ENCODE measurements at places on chromosomes 7 and 10. TPM values are rescaled to one million over a fixed set of nuclear protein-coding genes. Genes with fewer than 3 reads are reported as not detected.

DNA sequence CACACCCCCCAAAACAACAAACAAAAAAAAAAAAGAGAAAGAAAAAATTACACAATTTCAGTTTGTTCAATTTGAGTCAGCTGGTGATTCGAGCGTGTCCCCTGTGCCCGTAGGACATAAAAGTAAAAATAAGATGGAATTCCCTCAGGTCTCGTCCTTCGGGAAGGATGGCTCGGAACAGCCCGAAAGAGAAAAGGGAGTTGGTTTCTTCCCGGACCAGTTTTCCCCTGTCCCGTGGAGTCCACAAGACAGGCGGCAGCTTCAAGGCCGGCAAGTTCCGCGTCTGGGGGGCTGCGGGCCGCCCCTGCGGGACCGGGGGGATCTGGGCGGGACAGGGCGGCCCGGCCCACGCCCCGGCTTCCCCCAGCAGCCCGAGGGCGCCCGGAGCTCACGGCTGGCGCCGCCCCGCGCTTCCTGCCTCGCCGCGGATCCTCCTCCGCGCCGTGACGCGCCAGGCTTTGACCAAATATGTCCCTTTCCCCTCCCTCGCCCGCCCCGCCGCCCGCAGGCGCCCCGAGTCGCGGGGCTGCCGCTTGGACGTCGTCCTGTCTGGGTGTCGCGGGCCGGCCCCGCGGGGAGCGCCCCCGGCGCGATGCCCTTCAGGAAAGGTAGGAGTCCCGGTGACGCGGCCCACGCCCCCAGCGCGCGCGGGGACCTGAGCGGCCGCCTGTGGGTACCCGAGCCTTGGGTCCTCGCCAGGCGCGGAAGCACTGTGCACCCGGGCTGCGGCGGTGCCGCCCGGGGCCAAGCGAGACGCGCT is 55.8 kb downstream of the RBM17 start:
- H3K27ac ChIP-seq = peak overlapping the region; percentile 83
- H3K27me3 ChIP-seq = peaks cover 1% of the 10 kb centered on the region
- DNase-seq = peak; percentile 93
- H3K4me3 ChIP-seq = peak overlapping the region; percentile 80

The PPP1R9A gene
- total RNA-seq = not detected

- no peak for DNase-seq
- H3K4me1 ChIP-seq = no peaks in the 10 kb centered on the region
- H3K27ac ChIP-seq = no peak overlapping the region
- no peaks in the 10 kb centered on the region for H3K27me3 ChIP-seq
- H3K36me3 ChIP-seq = no peaks in the 10 kb centered on the region
Measured at GRCh38 chr7:34165466-34165865, 260.1 kb downstream of the BMPER start.

DNA sequence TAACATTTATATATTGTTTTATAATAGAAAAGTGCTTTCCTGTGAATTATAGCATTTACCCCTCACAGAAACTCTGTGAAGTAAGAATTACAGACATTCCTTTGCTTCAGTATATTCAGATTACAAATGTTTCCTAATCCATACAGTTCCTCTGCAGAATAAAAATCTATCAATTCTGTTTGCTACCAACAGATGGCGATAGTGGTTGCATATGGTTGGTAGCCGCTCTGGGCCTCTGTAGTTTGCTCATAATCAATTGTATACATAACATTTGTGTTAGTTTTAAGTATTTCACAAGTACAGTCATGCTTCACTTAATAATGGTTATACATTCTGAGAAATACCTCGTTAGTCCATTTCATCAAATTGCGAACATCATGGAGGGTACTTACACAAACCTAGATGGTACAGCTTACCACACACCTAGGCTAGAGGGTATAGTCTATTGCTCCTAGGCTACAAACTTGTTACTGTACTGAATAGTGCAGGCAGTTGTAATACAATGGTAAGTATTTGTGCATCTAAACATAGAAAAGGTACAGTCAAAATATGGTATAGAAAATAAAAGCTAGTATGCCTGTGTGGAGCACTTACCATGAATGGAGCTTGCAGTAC is 94.4 kb upstream of the STEAP4 start:
- peaks cover 8% of the 10 kb centered on the region for H3K4me1 ChIP-seq
- no peak for DNase-seq
- H3K4me3 ChIP-seq = no peak overlapping the region
- H3K27me3 ChIP-seq = no peaks in the 10 kb centered on the region
- H3K27ac ChIP-seq = no peak overlapping the region
- no peaks in the 10 kb centered on the region for H3K36me3 ChIP-seq

DNA sequence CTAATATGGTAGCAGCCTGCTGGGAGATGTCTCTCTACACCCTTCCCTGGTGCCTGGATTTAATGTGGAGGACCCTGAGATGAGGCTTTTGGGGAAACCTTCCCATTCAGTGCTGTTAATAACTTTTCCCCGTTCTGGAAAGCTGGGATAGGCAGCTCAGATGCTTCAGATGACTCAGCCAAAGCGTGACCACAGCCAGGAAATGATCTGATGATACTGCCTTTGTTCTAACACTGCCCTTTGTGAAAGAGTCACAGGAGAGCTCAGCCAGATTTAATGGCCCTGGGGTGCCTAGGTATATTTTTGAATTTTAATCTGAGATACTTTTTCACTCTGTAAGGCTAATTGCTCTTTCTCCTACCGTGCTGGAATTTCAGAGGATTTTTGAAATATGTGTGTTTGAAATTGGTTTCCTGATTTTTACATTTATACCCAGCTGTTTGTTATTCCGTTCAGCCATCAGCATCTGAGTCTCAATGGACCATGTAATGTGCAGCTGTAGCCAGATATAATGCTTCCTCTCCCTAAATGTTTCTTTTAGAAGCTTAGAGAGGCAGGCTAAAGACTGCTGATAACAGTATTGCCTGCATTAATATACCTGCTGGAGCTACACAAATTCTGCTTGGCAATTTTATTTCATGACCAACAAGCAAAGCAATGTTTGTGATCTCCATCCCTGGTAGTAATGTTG is 17.8 kb downstream of the CELF2 start:
- H3K4me1 ChIP-seq = peaks cover 4% of the 10 kb centered on the region
- H3K27me3 ChIP-seq = peaks cover 8% of the 10 kb centered on the region
- H3K36me3 ChIP-seq = no peaks in the 10 kb centered on the region

GRCh38 chr7:15094989-15095388 is 192.4 kb upstream of the DGKB start:
- no peak overlapping the region for H3K27ac ChIP-seq
- H3K4me3 ChIP-seq = no peak overlapping the region
- H3K4me1 ChIP-seq = no peaks in the 10 kb centered on the region

DNA sequence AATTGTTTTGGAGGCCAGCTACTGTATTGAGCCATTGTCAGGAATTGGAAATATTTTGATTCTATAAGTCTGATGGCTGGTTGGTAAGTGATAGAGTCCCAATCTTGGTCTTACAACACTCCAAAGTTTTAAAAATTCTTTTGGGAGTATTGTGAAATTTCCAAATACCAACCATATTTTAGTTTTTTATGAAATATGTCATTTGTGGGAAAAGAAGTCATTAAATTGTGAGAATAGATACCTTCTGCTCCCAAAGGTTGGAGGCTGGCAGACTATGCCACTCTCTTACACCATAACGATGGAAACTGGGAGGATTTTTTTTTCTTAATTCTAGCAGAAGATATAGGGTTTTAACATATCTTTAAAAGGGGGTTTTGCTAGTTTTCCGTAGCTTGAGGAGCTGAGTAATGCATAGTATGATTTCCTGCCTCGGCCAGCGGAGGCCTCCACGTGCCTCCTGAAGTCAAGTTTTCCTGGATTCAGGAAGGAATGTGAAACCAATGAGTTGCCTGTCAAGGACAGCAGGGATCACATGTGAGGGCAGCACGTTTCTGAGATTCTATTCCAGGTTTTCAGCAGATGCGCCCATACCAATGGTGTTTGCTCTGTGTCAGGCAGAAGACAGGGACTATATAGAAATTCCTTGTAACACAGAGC is 92.2 kb upstream of the LAMB4 start:
- no peak overlapping the region for H3K27ac ChIP-seq
- H3K27me3 ChIP-seq = peaks cover 6% of the 10 kb centered on the region
- no peaks in the 10 kb centered on the region for H3K36me3 ChIP-seq
- DNase-seq = no peak
- no peaks in the 10 kb centered on the region for H3K4me1 ChIP-seq
- no peak overlapping the region for H3K4me3 ChIP-seq

GRCh38 chr7:32587411-32587948 is 92.2 kb downstream of the AVL9 start:
- no peak overlapping the region for H3K27ac ChIP-seq
- peaks cover 25% of the 10 kb centered on the region for H3K4me1 ChIP-seq
- no peak for DNase-seq
- no peaks in the 10 kb centered on the region for H3K27me3 ChIP-seq
- peaks cover 20% of the 10 kb centered on the region for H3K36me3 ChIP-seq

DNA sequence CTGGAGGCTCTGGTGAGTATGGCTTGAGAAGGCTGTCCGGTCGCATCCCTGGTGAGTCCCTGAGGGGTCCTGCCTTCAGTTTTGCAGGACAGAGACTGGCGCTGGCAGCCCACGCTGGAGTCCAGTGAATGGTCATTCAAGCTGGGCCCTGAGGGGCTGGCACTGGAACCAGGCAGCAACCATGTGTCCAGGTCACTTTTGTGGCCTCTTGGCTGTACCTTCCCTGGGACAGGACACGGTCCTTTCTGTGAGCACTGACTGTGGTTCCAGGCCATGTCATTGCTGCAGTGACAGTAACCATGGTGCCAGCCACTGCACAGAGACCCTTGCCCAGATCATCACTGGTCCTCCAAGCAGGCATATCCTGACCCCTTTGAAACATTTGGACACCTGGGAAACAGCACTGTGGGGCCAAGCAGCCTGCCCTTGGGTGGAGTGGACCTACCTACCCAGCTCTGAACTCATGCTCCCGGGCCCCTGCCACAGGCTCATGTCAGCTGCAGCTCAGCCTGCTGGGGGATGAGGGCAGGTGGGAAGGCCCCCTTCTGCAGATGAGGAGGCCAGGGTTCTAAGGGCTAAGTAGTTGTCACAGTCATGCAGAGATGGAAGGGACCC is 72.1 kb downstream of the ADCY1 start:
- no peak for DNase-seq
- H3K36me3 ChIP-seq = no peaks in the 10 kb centered on the region
- H3K4me1 ChIP-seq = no peaks in the 10 kb centered on the region
- H3K27ac ChIP-seq = no peak overlapping the region
- no peak overlapping the region for H3K4me3 ChIP-seq

DNA sequence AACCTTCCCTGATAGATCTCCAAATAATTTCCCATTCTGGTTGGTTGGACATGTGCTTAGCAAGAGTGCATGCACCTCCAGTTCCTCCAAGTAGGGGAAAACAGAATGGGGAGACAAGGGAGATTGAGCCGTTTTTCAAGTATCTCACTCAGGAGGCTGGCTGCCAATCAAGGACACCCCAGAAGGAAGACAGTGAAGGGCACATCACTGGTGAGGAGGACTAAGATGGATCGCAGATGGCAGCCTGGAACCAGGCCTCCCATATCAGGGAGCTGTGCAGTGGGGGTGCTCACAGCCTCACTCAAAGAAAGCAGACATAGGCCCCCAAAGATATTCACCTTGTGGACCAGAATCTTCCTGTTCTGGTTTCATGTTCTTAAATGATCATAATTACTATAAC is 31.2 kb downstream of the PTPRZ1 start:
- H3K27ac ChIP-seq = no peak overlapping the region
- no peaks in the 10 kb centered on the region for H3K4me1 ChIP-seq
- no peaks in the 10 kb centered on the region for H3K27me3 ChIP-seq
- no peak overlapping the region for H3K4me3 ChIP-seq

The STEAP2 gene
- not detected for total RNA-seq

The INA gene
- total RNA-seq = 0.15 TPM

- H3K4me3 ChIP-seq = no peak overlapping the region
- peaks cover 5% of the 10 kb centered on the region for H3K27me3 ChIP-seq
- H3K27ac ChIP-seq = no peak overlapping the region
- no peaks in the 10 kb centered on the region for H3K4me1 ChIP-seq
Measured at GRCh38 chr10:42952931-42953683, 123.8 kb upstream of the RET start.

The CALML3 gene
- not detected for total RNA-seq

- H3K4me1 ChIP-seq = no peaks in the 10 kb centered on the region
- H3K27ac ChIP-seq = no peak overlapping the region
- no peak overlapping the region for H3K4me3 ChIP-seq
- no peaks in the 10 kb centered on the region for H3K36me3 ChIP-seq
Measured at GRCh38 chr7:66699998-66700397, 40.5 kb upstream of the RABGEF1 start.

- peak; percentile 11 for DNase-seq
- no peaks in the 10 kb centered on the region for H3K4me1 ChIP-seq
- H3K27ac ChIP-seq = no peak overlapping the region
- H3K36me3 ChIP-seq = no peaks in the 10 kb centered on the region
Measured at GRCh38 chr7:33836797-33837355, 68.5 kb upstream of the BMPER start.

The ABCA13 gene
- total RNA-seq = not detected

DNA sequence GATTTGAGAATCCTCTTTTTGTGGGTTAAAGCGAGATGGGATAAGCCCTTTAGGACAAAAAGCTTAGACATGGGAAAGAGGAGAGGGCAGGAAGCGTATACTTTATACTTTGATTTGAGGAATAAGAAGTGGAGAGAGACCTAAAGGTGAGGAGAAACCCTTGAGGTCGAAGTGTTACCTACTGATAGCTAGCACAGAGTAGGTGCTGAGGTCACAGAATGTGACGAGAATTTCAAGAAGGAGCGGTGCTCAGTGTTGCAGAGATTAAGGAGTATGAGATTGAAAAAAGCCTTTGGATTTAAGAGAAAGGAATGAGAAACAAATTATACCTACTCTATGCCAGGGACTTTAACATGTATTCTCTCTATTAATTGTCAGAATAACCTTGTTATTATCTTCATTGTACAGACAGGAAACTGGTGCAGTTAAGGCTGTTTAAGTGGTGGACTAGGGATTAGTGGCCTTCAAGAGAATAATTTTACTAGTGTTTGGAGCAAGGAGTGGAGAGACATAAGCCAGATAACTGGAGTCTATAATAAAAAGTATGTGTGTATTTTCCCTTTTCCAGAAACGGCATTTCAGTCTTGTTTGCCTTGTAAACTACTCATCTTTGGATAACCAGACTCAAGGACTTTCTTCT is 8.8 kb downstream of the CAPZA2 start:
- H3K27me3 ChIP-seq = no peaks in the 10 kb centered on the region
- H3K36me3 ChIP-seq = peaks cover 10% of the 10 kb centered on the region
- H3K27ac ChIP-seq = peak overlapping the region; percentile 48
- peaks cover 78% of the 10 kb centered on the region for H3K4me1 ChIP-seq
- H3K4me3 ChIP-seq = no peak overlapping the region

DNA sequence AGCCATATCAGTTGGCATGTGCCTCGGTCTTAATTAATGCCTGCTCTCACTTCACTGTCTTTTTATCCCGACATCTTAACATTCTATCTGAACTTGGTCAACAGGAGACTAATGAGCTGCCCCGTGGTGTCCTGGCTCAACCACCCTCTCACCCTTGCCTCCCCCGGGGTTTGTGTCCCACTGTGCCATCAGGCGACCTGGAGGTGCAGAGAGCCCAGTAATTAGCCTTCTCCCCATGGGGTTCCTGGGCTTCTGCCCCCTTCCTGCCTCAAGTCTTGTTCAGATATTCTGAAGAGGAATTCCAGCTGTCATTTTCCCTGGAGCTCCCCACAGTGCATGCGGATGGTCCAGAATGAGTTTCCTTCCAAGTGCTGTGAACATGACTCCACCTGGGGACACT is 10.1 kb upstream of the JAKMIP3 start:
- H3K4me3 ChIP-seq = no peak overlapping the region
- no peak for DNase-seq
- H3K4me1 ChIP-seq = no peaks in the 10 kb centered on the region

Measured in activated CD4-positive, alpha-beta memory T cell treated with anti-CD3 and anti-CD28 coated beads for 36 hours (primary cell).